ENCODE measurements at places on chromosomes 3 and 15. TPM values are rescaled to one million over a fixed set of nuclear protein-coding genes. Genes with fewer than 3 reads are reported as not detected.

- no peak for DNase-seq
These were observed 184.1 kb upstream of the MBNL1 start for GRCh38 chr3:152084441-152085158.

GRCh38 chr15:42193383-42193782 lies 14.7 kb downstream of the VPS39 start:
- DNase-seq: no peak

Gene ATP2B2
- not detected for total RNA-seq

GRCh38 chr3:112786002-112786590 lies 60.6 kb downstream of the CD200R1L start:
- DNase-seq: no peak

DNA sequence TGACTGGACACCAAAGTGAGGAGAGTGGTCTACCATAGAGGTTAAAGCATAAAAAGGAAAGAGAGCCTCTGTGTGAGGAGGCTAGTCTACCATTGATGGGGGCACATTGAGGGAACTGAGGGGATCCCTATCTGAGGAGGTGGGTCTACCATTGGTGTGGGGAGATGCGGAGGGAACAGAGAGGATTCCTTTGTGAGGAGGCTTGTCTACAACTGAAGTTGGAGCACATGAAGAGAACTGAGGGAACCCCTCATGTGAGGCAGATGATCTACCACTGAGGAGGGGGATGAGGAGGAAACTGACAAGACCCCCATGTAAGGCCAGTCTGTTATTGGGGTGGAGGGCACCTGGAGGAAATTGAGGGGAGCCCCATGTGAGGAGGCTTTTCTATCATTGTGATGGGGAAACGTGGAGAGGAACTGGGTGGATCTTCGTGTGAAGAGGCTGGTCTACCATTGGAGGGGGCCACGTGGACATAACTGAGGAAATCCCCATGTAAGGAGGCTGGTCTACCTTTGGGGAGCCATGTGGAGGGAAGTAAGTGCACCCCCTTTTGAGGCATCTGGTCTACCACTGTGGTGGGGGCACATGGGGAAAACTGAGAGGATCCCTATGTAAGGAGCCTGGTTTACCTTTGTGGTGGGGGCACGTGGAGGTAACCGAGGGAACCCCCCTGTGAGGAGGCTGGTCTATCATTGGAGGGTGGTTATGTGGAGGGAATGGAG lies 160.1 kb downstream of the FBLN2 start:
- no peak for DNase-seq
